ENCODE measurements at places on chromosomes 2 and 18. TPM values are rescaled to one million over a fixed set of nuclear protein-coding genes. Genes with fewer than 3 reads are reported as not detected.
A peak's percentile ranks its signal among the peaks of the same experiment; 100 is the strongest.

Gene MAP3K19
- not detected for polyA plus RNA-seq

Gene CDC42EP3
- 105 TPM for polyA plus RNA-seq

Gene SGPP2
- polyA plus RNA-seq, result 0.03 TPM

Gene CAVIN2
- 1.5 TPM for polyA plus RNA-seq

Gene KIF1A
- 0.32 TPM for polyA plus RNA-seq

Gene SERPINB11
- polyA plus RNA-seq, result not detected

Gene ERLEC1
- polyA plus RNA-seq, result 61.7 TPM

DNA sequence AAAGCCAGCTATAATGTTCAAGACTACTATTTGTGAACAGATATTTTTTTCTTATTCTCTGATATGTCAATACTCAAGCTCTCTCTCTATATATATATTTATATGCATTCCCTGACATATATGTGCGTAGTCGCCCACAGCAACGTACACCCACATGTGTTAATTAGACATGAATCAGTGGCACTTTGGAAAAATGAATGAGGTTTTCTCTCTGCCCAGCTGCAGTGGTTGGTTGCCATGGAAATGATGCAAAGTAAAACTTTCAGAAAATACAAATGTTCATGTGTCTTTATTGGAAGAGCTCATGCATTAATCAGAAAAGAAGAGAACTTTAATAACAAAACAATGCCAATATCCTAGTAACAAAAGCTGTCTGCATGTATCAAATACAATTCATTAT lies 34.7 kb downstream of the UNC80 start:
- DNase-seq, result no peak
- H3K4me1 ChIP-seq, result no peaks in the 10 kb centered on the region
- H3K4me3 ChIP-seq, result no peak overlapping the region
- no peaks in the 10 kb centered on the region for H3K36me3 ChIP-seq
- H3K27me3 ChIP-seq, result no peaks in the 10 kb centered on the region
- H3K27ac ChIP-seq, result no peak overlapping the region

DNA sequence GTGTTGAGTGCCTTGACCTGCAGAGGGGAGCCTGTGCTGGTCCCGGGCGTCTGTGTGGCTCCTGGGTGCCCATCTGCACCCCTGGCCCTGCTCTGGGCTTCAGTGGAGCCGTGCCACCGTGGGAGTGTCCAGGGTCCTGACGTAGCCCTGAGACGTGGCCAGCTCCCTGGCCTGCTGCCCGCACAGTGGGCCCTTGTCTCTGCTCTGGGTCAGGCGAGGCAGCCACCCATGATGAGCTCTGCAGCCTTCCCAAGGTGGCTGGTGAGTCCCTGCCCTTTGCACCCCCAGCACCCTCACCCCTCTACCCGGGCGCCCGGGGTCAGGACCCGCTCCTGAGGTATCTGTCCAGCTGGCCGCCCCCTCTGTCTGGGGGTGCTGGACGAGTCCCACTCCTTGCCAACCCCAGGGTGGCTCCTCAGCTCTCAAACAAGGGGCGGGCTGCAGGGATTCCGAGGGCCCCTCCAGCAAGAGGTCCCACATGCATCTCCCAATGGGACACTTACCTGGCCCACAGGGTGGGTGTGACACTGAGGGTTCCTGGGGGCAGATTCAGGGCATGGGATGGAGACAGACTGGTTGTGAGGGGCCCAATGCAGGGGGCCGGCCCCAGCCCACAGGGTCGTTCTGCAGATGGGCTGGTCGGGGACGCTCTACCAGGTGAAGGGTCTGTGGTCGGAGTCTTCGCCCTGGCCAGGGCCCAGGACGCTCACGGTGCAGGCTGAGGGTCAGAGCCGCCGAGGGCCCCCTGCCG lies 2.4 kb downstream of the NEU4 start:
- no peaks in the 10 kb centered on the region for H3K27me3 ChIP-seq
- H3K4me1 ChIP-seq, result no peaks in the 10 kb centered on the region
- no peaks in the 10 kb centered on the region for H3K36me3 ChIP-seq
- H3K27ac ChIP-seq, result peak overlapping the region; percentile 47
- no peak for DNase-seq

- H3K4me1 ChIP-seq, result peaks cover 17% of the 10 kb centered on the region
- H3K36me3 ChIP-seq, result no peaks in the 10 kb centered on the region
- H3K4me3 ChIP-seq, result no peak overlapping the region
- no peak for DNase-seq
These were observed 5.3 kb downstream of the BCL2 start for GRCh38 chr18:63314062-63314790.

DNA sequence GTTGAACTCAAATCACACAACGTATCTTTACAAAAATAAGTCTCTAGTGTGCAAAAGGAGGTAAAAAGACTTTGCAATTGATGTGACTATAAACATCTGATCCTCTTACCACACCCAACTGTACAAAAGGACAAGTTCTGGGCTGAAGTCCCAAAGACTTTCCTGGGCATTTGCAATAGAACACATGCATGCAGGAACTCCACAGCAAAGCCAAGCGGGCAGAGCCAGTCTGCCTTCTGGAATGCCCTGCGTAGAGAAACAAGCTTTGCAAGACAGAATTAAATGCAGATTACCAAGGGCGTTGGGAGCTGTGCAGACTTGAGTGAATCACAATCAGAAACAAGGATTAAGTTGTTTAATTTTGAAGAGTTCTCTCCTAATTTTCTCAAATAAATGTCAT lies 208.4 kb upstream of the ZNF521 start:
- no peak overlapping the region for H3K27ac ChIP-seq
- DNase-seq, result no peak
- H3K27me3 ChIP-seq, result no peaks in the 10 kb centered on the region
- H3K36me3 ChIP-seq, result no peaks in the 10 kb centered on the region
- H3K4me3 ChIP-seq, result no peak overlapping the region

DNA sequence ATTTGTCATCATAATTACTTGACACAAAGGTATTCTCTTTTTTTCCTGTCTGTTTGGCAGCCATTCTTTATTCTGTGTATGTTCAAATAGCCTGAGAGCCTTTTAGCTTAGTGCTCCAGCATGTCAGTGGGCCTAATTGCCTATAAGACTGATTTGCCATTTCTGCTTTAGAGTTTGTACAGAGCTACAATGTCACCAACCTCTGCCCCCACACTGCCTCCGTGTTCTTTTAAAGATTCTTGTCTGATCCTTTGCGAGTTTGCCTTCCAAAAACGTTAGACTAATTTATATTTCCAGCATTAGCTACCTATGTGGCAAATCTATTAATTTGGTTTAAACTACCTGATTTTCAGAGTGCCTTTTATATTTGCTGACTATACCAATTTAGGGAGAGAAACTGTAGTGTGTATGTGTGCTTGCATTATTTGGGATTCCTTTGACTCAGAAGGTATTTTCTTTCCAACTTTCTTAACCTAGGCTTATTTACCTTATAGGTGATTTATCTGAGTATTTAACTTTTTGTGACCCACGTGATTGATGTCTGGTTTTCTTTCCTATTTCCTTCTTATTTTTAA lies 70.8 kb downstream of the FAM117B start:
- H3K36me3 ChIP-seq, result no peaks in the 10 kb centered on the region
- DNase-seq, result no peak
- no peak overlapping the region for H3K27ac ChIP-seq
- no peaks in the 10 kb centered on the region for H3K27me3 ChIP-seq
- H3K4me3 ChIP-seq, result no peak overlapping the region

DNA sequence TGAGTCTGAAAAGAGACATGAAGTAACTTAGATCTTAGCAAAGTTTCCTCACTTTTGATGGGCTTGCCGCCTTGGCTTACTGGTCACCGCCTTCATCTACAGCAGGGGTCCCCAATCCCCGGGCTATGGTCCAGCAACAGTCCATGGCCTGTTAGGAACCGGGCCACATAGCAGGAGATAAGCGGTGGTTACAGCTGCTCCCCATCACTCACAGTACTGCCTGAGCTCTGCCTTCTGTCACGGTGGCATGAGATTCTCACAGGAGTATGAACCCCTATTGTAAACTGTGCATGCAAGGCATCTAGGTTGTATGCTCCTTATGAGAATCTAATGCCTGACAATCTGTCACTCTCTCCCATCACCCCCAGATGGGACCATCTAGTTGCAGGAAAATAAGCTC lies 72.9 kb downstream of the BIN1 start:
- H3K4me1 ChIP-seq, result peaks cover 10% of the 10 kb centered on the region
- H3K36me3 ChIP-seq, result no peaks in the 10 kb centered on the region
- H3K27me3 ChIP-seq, result no peaks in the 10 kb centered on the region

- H3K4me1 ChIP-seq, result peaks cover 11% of the 10 kb centered on the region
- H3K4me3 ChIP-seq, result no peak overlapping the region
- H3K27me3 ChIP-seq, result no peaks in the 10 kb centered on the region
- H3K27ac ChIP-seq, result no peak overlapping the region
- no peak for DNase-seq
- no peaks in the 10 kb centered on the region for H3K36me3 ChIP-seq
These were observed 83.7 kb upstream of the ZNF397 start for GRCh38 chr18:35157181-35157580.

- H3K27ac ChIP-seq, result no peak overlapping the region
- no peaks in the 10 kb centered on the region for H3K36me3 ChIP-seq
- peak; percentile 78 for DNase-seq
These were observed 52.3 kb upstream of the SNTG2 start for GRCh38 chr2:898319-898718.

- H3K27ac ChIP-seq, result peak overlapping the region; percentile 31
- no peaks in the 10 kb centered on the region for H3K27me3 ChIP-seq
- no peak for DNase-seq
- peaks cover 9% of the 10 kb centered on the region for H3K4me1 ChIP-seq
- H3K36me3 ChIP-seq, result no peaks in the 10 kb centered on the region
These were observed 29.0 kb upstream of the EPAS1 start for GRCh38 chr2:46268196-46268595.

GRCh38 chr2:26692279-26692896 lies at the start of gene KCNK3:
TSS of gene KCNK3 (plus strand) at chr2:26692722. CDS start at chr2:26692876, 154 bp downstream.
- H3K27me3 ChIP-seq, result peaks cover 43% of the 10 kb centered on the region
- H3K36me3 ChIP-seq, result no peaks in the 10 kb centered on the region
- H3K4me3 ChIP-seq, result peak within 1 kb of the TSS; percentile 44
- peak within 1 kb of the TSS; percentile 93 for H3K27ac ChIP-seq

- peak overlapping the region; percentile 60 for H3K27ac ChIP-seq
- H3K4me3 ChIP-seq, result no peak overlapping the region
- no peaks in the 10 kb centered on the region for H3K27me3 ChIP-seq
- no peak for DNase-seq
- peaks cover 13% of the 10 kb centered on the region for H3K4me1 ChIP-seq
These were observed 115.6 kb downstream of the SEPTIN10 start for GRCh38 chr2:109497911-109498870.

DNA sequence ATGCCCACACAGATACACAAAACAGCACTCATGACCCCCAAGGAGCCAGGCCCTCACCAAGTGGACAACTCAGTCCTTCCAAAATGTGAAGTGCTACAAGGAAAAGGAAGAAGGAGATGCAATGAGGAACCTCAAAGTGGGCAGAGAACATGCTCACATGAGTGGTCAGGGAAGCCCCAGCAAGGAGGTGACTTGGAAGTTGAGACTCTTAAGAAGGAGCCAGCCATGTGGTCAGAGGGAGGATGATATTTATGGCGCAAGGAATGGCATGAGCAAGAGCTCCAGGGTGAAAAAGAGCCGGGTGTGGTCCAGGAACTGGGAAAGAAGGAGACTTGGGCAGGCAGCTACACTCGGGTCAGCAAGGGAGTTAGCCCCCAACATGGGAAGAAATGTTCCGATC lies 30.0 kb upstream of the KLHL29 start:
- H3K36me3 ChIP-seq, result no peaks in the 10 kb centered on the region
- no peak overlapping the region for H3K4me3 ChIP-seq
- H3K27me3 ChIP-seq, result no peaks in the 10 kb centered on the region
- peaks cover 4% of the 10 kb centered on the region for H3K4me1 ChIP-seq
- no peak for DNase-seq

- H3K4me1 ChIP-seq, result peaks cover 7% of the 10 kb centered on the region
- H3K27me3 ChIP-seq, result no peaks in the 10 kb centered on the region
- no peak overlapping the region for H3K27ac ChIP-seq
- no peak overlapping the region for H3K4me3 ChIP-seq
These were observed 27.8 kb downstream of the KLHL23 start for GRCh38 chr2:169761251-169761969.

DNA sequence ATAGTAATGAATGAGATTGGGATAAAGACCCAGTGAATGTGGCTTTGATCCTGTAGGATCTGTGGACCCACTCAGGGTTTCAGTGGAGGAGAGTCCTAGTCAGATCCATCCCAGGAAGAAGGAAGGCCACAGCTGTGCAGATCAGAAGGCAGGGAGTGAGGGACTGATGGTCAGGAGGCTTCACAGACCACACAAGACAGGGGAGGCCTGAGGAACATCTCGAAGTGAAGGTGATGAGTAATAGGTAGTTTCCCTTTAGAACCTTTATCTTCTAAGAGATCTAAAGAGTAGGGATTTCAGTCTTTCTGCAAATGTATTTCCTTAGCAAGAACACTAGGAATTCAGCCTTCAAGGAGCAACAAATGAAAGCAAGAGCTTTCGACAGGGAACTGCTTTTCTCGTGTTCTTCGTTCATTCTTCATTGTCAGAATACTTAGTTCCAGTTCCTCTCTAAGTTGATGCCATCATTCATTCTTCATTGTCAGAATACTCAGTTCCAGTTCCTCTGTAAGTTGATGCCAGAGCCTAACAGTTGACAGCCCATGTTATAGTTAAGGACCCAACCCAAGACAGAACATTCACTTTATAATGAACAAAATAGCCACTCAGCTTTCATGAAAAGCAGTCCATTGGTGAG lies 150.2 kb upstream of the EPAS1 start:
- H3K36me3 ChIP-seq, result peaks cover 16% of the 10 kb centered on the region
- no peaks in the 10 kb centered on the region for H3K27me3 ChIP-seq
- no peak overlapping the region for H3K27ac ChIP-seq
- no peak overlapping the region for H3K4me3 ChIP-seq
- DNase-seq, result no peak
- H3K4me1 ChIP-seq, result no peaks in the 10 kb centered on the region

DNA sequence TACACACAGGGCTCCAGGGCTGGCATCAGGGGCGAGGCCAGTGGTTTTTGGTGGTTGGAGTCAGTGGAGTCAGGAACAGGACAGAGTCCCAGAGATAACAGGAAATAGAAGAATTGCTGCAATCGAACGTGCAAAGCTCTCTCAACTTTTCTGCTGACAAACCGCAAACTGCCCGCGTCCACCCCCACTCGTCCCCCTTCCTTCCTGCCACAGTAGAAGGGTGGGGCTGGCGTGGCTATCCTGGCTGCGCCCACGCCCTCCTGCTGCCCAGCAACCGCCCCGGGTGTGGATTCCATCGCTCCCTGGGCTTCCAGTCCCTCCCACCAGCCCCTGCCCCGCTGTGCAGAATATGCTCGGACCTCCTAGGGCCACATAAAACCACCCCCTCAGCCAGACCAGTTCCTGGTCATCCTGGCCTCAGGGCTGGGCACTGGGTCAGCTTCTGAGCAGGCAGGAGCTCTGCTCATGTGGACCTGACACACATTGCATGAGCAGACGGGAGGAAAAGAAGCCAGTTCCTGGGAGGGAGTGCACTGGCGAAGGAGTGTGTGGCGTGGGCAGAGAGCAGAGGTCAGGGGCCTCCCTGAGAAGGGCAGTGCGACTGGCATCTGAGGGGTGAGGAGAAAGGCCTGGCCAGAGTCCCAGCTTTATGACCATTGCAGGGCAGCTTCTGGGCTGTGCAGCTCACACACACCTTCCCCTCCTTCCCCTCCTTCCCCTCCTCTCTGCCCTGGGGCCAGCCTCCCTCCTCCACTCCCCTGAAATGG lies 85.4 kb upstream of the ATG16L1 start:
- peaks cover 4% of the 10 kb centered on the region for H3K4me1 ChIP-seq
- no peaks in the 10 kb centered on the region for H3K27me3 ChIP-seq
- peak; percentile 36 for DNase-seq
- H3K4me3 ChIP-seq, result no peak overlapping the region

- H3K4me3 ChIP-seq, result no peak overlapping the region
- H3K27me3 ChIP-seq, result no peaks in the 10 kb centered on the region
- no peaks in the 10 kb centered on the region for H3K4me1 ChIP-seq
- no peak overlapping the region for H3K27ac ChIP-seq
- no peak for DNase-seq
These were observed 33.4 kb upstream of the ACSL3 start for GRCh38 chr2:222827417-222827816.
